BE2C (cell line): ENCODE measurements at places on chromosomes 7 and 10.

- DNase-seq: no peak
Measured at GRCh38 chr7:90892213-90892612, 296.1 kb downstream of the CDK14 start.

GRCh38 chr10:120138689-120139088 lies 246.2 kb downstream of the SEC23IP start:
- no peak for DNase-seq

- DNase-seq: no peak
Measured at GRCh38 chr10:104640339-104641186, 527 bp upstream of the SORCS3 start.

- no peak for DNase-seq
Measured at GRCh38 chr7:29900745-29901144, 88.9 kb downstream of the SCRN1 start.

GRCh38 chr10:118568327-118568848 lies 27.1 kb downstream of the PRLHR start:
- DNase-seq: peak; percentile 61

DNA sequence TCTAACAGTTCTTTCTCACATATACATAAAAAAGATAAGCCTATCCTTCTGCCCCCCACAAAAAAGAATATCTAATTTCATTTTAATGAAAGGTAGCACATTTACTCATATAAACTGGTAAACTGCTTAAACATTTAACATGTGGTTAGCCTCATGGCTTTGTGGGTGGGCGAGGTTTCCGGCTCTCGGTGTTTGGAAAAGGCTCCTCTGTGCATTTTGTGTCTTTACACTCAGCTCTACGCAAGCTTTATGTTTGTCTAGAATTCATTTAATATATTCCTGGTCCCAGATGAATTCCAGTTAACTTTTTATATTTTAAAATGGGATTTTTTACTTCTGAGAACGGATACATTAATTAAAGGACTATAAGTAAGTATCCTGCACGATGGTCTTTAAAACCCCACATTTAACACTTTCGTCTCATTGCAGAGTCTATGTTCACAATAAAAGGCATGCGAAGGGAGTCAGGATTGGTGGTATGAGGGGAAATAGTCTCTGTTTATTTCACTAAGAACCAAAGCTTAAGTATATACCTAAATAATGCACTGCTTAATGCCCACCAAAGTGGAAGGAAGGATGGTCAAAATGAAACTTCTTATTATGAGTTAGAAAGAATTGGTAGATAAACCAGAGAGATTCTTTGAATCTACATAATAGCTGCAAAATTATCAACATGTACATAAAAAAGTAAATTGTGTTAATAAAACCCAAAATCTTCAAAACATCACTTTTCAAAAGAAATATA lies 197.2 kb downstream of the CRPPA start:
- DNase-seq: no peak

DNA sequence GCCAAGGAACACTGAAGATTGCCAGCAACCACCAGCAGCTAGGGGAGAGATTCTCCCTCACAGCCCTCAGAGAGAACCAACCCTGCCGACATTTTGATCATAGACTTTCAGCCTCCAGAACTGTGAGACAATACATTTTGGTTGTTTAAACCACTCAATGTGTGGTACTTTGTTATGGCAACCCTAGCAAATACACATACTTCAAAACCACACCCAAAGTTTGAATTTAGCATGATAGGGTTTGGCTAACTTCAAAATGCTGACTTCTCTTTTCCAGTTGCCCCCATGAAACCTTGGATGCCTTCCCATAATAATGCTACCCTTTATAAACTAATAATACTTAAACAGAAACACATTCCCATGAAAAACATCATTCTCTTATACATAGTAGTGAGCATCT lies 149.8 kb downstream of the DGKI start:
- no peak for DNase-seq

DNA sequence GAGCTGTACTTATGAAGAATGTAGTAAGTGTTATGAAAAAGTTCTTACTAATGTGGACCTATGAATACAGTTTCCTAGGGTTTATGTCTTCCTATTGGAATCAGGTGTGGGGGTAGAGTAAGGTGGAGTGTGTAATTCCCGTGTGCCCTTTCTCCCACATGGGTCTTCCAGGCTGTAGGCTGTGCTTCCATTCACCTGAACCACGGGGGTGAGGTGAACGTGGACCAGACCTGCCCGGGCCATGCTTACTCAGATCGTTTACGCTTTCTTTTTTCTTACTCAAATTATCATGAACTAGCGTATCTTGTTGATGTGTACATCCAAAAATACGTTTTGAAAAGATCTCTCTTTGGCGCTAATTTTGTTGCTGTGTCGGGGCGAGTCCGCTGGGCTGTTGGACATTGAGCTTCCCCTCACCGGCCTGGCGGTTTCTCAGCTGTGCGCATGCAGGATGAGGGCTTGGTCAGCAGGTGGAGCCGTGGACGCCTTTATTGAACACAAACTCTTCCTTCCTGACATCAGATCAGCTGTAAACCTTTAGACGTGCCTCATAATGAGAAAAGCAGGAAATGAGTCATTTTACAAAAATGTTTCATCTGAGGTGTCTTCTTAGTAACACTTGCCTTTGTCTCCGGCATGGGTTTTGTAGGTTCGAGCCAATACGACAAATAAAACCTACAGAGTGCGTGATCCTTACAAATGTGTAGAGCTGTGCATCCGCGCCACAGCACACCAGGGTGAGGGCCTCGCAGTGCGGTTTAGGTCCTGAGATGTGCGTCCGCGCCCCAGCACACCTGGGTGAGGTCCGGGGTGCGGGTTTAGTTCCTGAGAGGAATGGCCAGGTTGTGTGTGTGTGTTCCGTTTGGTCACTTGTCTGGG lies 53.8 kb downstream of the WDR37 start:
- peak; percentile 72 for DNase-seq

- no peak for DNase-seq
Measured at GRCh38 chr7:25996006-25996408, 156.0 kb upstream of the NFE2L3 start.

GRCh38 chr10:6561552-6561951 lies 18.5 kb downstream of the PRKCQ start:
- no peak for DNase-seq
